ENCODE measurements at places on chromosomes 2 and 18.
A peak's percentile ranks its signal among the peaks of the same experiment; 100 is the strongest.

- no peak for DNase-seq
These were observed 8.7 kb upstream of the FZD5 start for GRCh38 chr2:207778298-207778882.

GRCh38 chr18:74722237-74722636, 124.6 kb downstream of the ZNF407 start:
- DNase-seq: no peak

- no peak for DNase-seq
These were observed 218.7 kb upstream of the PIEZO2 start for GRCh38 chr18:11368020-11368419.

DNA sequence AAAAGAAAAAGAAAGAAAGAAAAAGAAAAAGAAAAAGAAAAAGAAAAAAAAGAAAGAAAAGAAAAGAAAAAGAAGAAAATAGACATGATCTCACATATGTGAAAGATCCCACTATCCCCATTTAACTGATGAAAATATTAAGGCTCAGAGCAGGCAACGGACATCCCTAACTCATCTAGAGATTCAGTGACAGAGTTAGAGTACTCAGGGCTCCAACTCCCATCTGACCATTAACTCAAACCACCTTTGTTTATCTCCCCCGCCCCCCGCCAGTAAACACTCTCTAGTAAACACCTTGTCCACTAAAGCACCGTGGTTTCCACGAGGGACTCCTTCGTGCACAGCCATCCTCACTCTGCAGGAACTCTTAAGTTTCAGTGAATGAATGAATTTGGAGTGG, 142.9 kb downstream of the TGIF1 start:
- DNase-seq: no peak

GRCh38 chr18:75474332-75474731, 46.8 kb upstream of the SMIM21 start:
- DNase-seq: no peak

GRCh38 chr2:99867770-99868169, 274.6 kb downstream of the AFF3 start:
- no peak for DNase-seq

DNA sequence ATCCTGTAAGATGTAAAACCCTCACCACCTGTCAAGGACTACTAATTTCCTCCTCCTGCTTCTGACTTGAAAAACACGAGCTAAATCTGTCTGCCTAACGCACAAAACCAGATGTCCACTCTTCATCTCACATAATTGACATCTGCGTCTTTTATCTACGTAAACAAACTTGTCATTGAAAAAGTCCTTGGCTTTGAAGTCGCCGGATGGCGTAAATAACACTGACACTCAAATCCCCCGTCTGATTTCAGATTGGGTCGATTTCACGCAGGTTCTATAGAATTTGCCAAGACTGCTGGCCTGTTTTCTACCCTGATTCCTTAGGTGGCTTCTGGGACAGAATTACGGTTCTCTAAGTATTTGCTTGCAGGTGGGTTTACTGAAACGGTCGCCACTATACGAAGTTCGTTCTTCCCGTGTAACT, 539 bp upstream of the MOB4 start:
- no peak for DNase-seq

- no peak for DNase-seq
These were observed 380.5 kb downstream of the DSEL start for GRCh38 chr18:67135981-67136380.

DNA sequence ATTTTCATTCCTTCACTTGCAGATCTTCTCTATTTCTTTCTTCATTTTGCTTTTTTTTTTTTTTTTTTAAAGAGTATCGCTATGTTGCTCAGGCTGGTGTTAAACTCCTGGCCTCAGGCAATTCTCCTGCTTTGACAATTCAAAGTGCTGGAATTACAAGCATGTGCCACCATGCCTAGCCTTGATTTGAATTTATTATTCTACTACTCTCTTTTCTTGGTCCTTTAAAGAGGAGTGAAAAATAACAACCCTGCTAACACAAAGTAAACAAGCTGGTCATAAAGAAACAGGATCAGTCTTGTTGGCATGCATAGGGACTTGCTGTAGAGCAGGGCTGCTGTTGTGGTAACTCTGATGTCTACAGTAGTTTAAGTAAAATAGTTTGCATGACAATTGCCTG, 1615.3 kb upstream of the ZEB2 start:
- DNase-seq: no peak

DNA sequence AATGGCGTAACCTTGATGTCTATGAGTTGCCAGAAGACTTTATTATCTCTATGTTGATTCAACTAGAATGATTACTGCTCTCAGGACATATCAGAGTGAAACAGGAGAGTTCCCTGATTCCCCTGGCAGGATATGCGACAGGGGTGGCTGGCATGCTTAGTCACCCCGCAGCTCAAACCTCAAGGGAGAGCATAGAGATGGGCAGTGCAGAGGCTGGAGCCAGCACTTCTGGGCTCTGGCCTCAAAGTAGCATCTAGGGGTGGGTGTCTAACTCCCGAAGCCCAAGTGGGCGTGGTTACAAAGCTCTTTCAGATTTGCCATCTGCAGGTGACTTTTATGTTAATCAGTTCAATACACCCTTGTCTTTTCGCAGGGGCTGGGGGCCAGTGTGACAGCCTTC, 391.6 kb downstream of the ADCYAP1 start:
- no peak for DNase-seq

- DNase-seq: no peak
These were observed 174.0 kb downstream of the CTNNA2 start for GRCh38 chr2:79686884-79687283.

DNA sequence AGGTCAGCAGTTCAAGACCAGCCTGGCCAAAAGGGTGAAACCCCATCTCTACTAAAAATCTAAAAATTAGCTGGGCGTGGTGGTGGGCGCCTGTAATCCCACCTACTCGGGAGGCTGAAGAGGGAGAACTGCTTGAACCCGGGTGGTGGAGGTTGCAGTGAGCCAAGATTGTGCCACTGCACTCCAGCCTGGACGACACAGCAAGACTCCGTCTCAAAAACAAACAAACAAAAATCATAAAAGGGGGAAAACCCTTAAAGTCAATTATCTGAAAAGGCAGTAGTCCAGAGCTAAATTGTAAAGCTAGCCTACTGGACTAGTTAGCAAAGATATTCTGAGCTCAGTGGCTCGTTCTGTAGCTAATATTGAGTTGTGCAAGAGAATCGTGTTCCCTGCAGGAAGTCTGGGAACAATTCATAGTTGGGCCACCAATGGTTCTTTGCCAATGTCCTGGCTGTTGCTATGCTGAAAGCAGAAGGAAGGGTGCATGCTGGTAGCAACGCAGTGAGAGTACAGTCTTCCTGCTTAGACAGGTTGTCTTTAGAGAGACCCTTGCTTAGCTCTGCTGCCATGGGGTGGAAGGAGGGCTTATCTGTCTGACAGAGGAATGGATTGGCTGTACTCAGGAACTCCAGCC, 4.3 kb downstream of the TGOLN2 start:
- no peak for DNase-seq

DNA sequence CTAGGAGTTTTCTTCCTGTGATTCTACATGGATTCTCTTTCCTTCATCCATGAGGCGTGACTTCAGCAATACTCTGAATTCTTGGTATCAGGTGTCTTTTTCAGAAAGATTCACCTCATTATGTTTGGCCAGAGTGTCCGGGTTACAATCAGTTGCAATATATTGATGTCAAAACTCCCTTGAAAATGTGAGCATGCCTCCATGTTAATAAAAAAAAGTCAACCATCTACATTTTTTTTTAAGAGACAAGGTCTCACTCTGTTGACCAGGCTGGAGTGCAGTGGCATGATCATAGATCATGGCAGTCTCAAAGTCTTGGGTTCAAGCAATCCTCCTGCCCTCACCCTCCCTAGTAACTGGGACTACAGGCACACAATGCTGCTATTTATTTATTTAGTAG, 80.9 kb upstream of the NEUROD1 start:
- DNase-seq: no peak

GRCh38 chr18:76317136-76317535, 177.9 kb downstream of the ZNF516 start:
- DNase-seq: no peak

DNA sequence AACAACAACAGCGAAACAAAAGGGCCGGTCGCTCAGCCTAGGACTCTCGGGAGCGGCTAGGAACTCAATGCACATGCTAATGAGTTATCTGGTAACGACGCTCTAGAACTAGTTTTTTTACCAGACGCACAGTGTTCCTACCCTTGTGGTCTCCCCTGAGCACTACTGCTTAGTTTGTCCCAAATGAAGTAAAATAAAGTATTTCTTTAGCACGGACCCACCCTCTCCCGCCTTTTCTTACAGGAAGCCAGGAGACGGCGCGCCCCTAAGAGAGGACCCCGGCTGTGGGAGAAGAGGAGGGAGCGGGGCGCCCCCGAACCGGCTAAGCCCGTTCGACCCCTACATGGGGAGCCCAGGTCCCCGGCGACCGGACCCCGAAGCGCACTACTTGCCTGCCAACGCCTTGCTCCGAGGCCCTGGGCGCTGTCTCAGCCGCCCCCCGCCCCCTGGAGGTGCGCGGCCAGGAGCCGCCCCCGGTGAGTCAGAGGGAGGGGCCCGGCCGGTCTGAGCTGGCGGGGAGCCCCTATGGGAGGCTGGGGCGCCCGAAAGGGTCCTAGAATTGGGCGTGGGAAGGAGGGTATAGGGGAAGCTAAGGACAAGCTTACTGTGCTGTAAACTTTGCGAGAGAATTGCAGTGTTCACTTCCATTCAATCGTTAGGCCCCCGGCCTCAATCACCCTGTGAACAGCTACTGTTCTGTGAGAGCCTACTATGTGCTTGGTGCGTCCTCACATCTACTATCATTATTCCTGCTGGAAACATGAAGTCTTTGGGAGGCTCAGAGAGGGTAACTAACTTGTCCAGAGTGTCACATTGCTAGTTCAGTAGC, 3.6 kb upstream of the CAPG start:
- no peak for DNase-seq

GRCh38 chr2:33014268-33014667, 67.5 kb downstream of the LTBP1 start:
- no peak for DNase-seq

- DNase-seq: no peak
These were observed 83.0 kb downstream of the ACSL3 start for GRCh38 chr2:222943820-222944219.

GRCh38 chr2:152335726-152336118, 748 bp downstream of the FMNL2 start:
- peak; percentile 17 for DNase-seq

GRCh38 chr18:43933177-43933576, 655.9 kb upstream of the SYT4 start:
- no peak for DNase-seq

DNA sequence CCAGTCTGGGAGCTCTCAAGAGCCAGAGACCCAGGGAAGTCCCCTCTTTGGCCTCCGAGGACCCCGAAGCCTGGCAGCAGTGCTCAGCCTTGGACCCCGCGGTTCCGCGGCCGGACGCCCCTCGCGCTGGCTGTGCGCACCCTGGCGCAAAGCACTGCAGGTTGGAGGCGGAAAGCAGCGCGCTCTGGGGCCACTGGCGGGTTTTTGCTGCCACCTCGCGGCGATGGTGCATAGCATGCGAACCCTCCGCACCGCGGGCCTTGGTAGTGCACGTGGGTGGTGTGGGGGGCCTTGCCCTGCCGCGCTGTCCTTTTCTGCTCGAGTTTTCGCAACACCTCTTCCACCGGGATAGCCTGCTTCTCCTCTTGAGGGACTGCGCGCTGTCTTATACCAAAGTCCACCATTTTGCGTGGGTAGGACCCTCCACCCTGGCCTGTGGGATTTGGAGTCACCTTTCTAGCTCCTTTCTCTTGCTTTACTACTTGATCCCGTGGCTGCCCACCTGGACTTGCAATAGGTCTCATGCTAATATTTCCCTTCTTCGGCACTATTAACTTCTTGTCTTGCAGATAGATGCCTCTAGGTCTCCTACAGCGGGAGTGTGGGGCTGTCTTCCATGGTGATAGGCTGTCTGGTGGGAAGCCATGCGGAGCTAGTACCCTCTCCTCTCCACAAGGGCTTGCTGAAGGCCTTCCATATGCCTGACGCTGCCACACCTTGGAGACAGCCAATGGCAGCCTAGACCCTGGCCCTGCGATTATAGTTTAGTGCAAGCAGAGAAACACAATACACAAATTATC, 14.3 kb downstream of the SIX3 start:
- DNase-seq: peak; percentile 81

GRCh38 chr2:223619486-223620129, 17.4 kb upstream of the SCG2 start:
- DNase-seq: no peak

GRCh38 chr2:75074228-75074627, 115.8 kb downstream of the POLE4 start:
- no peak for DNase-seq

DNA sequence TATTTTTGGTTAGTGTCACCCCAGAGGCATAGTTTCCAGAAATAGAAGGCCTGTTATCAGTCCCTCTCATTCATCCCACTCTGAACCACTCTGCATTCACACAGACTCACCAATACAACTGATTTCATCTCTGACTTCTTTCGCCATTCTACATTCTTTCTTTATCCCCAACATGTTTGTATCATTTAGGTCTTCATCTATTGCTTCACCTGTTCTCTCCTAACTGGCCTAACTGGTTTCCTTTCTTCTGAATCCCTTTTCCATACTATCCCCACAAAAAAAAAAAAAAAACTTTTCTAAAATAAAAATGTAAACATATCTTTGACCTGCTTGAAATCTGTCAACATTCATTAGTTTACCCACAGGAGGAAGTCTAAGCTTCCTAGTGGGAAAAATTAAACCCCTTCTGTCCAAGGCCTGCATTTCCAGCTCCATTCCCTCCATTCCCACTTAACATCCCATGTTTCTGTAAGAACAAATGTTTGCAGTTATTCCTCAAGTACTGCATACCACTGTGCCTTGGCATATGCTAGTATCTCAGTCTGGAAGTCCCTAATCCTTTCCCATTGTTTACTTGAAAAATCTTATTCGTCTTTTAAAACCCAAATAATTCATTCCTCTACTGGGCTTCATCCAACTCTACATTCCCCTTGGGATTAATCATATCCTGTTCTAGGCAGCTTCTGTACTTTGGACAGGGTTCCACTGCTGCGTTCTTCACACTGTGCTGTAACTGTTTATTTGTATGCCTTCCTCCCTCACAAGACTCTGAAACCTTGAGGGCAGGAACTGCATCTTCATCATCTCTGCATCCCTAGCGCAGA, 68.5 kb downstream of the FIGN start:
- DNase-seq: no peak

DNA sequence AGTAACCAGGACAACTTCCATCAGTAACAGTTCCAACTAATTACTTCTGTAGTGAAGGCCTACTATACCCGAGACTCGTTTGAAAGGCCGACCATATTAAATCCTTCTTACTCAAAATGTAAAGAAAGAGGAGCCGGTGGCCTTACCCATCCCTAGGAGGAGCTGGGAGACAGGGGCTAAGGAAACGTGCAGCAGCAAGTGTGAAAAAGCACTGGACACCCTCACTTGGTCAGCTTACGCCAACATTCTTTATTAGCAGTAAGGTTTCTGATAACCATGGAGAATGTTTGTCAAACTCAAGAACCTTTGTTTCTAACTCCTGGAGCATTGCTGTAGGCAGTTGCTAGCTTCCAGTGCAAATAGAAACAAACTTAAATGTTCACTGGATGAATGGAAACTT, 26.7 kb upstream of the VWA3B start:
- no peak for DNase-seq

- DNase-seq: no peak
These were observed 151.1 kb upstream of the RIOK3 start for GRCh38 chr18:23301972-23302371.

GRCh38 chr18:70416496-70416895, 127.7 kb downstream of the SOCS6 start:
- DNase-seq: no peak

- DNase-seq: no peak
These were observed 901.0 kb downstream of the CCDC85A start for GRCh38 chr2:57084697-57085281.
